Tibial nerve (tissue), 4 donors: ENCODE measurements at places on chromosomes 13 and 19. TPM values are rescaled to one million over a fixed set of nuclear protein-coding genes. Genes with fewer than 3 reads are reported as not detected.

ATP1A3 gene
- not detected for total RNA-seq

ELAVL3 gene
- total RNA-seq: not detected

- no peak overlapping the region for H3K4me3 ChIP-seq
- DNase-seq: no peak
- H3K36me3 ChIP-seq: no peaks in the 10 kb centered on the region
- H3K4me1 ChIP-seq: no peaks in the 10 kb centered on the region
- H3K27ac ChIP-seq: no peak overlapping the region
These were observed 60.4 kb downstream of the ADGRE1 start for GRCh38 chr19:6947745-6948144.

GRCh38 chr13:33832872-33833271, 14.9 kb downstream of the RFC3 start:
- DNase-seq: no peak
- no peaks in the 10 kb centered on the region for H3K4me1 ChIP-seq
- peak overlapping the region; percentile 8 for H3K27ac ChIP-seq

DNA sequence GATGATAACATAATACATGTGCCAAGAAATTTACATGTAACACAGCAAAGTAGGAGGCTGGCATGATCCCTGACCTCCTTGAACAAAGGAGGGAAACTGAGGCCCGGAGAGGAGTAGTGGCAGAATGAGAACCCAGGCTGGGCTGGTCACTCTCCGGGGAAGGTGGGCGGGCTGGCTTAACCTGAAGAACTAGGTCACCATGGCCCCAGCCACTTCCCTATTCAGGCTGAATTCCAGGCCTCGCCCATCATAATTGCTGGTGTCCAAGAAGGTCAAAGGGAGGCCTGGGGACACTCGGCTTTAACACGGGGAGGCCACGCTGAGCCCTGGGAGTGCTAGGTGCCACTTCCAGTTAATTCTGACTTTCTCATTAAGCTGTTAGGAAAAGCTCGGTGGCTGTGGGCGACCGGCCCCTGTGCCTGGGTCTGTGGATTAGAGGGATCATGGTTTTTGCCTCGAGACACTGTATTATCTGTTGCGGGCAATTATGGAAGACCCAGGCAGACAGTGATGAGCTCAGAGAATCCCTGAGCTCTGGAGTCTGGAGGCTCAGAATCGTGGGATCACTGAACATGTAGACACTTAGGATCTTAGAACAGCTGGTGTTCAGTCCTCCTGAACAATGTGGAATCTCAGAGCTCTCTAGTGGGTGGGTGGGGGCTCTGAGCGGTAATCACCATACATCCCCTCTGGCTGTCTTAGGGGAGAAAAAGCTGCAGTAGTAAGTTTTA, 5.0 kb upstream of the TINCR start:
- H3K27me3 ChIP-seq: no peaks in the 10 kb centered on the region
- no peaks in the 10 kb centered on the region for H3K4me1 ChIP-seq
- no peak overlapping the region for H3K27ac ChIP-seq
- peaks cover 5% of the 10 kb centered on the region for H3K36me3 ChIP-seq
